ENCODE measurements at places on chromosomes 11 and 22. TPM values are rescaled to one million over a fixed set of nuclear protein-coding genes. Genes with fewer than 3 reads are reported as not detected.

DNAJB7 gene
- not detected for total RNA-seq

LIF gene
- 5.5 TPM for total RNA-seq

HEPN1 gene
- not detected for total RNA-seq

OR51B4 gene
- total RNA-seq: not detected

MRGPRE gene
- total RNA-seq: not detected

GNAZ gene
- 68.9 TPM for total RNA-seq

USP2 gene
- 0.21 TPM for total RNA-seq

RTCB gene
- total RNA-seq: 196 TPM

SDHD gene
- 52.2 TPM for total RNA-seq

PLA2G3 gene
- not detected for total RNA-seq

ANKK1 gene
- total RNA-seq: not detected

TESMIN gene
- total RNA-seq: 6.7 TPM

HDAC10 gene
- 30.4 TPM for total RNA-seq

KMT2A gene
- 12.8 TPM for total RNA-seq

HOATZ gene
- total RNA-seq: not detected

IFITM10 gene
- total RNA-seq: not detected

SCN2B gene
- not detected for total RNA-seq

- no peak for DNase-seq
These were observed 9.8 kb downstream of the LRRC55 start for GRCh38 chr11:57191311-57192219.

GRCh38 chr11:124934862-124935547, 842 bp downstream of the HEPACAM start:
- DNase-seq: no peak

- no peak for DNase-seq
These were observed 98.2 kb downstream of the AMOTL1 start for GRCh38 chr11:94866231-94866822.

- no peak for DNase-seq
These were observed 140.0 kb upstream of the POU2AF2 start for GRCh38 chr11:111105566-111105965.

GRCh38 chr11:46200537-46201281, 76.8 kb upstream of the CREB3L1 start:
- no peak for DNase-seq

GRCh38 chr22:29345932-29346331, 30.4 kb upstream of the RASL10A start:
- DNase-seq: no peak

GRCh38 chr22:23382428-23383218, 197.5 kb downstream of the IGLL1 start:
- DNase-seq: no peak

- no peak for DNase-seq
These were observed 203.7 kb upstream of the MTMR2 start for GRCh38 chr11:96127596-96127959.

GRCh38 chr11:106471276-106471675, 393.8 kb downstream of the AASDHPPT start:
- no peak for DNase-seq

DNA sequence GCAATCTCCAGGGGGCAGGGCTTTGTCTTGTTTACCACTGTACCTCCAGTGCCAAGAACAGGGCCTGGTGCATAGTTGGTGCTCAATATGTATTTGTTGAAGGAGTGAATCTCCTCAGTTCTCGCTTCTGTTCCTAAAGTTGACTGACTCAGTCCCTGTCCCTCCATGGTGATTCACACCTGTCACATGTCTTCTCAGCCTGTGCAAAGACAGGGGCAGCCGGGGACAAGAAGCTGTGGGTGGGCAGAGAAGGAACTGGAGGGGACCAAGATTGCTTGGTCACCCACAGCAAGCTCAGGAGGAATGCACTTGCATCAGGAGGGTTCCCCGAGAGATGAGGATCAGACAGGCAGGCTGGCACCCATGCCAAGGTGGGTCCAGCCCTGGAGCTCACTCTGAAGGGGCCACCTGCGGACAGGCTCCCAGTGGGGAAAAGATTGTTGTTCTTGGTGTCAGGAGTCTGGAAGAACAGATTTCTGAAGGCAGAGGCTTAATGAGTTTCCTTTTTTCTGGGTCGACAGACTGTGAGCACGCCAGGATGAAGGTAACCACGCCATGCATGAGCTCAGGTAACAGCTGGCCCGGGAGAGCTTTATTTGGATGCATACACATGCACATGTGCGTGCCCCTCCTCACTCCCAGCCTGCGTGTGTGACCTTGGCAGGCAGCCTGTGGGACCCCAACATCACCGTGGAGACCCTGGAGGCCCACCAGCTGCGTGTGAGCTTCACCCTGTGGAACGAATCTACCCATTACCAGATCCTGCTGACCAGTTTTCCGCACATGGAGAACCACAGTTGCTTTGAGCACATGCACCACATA, 16.9 kb downstream of the IL17RA start:
- no peak for DNase-seq

DNA sequence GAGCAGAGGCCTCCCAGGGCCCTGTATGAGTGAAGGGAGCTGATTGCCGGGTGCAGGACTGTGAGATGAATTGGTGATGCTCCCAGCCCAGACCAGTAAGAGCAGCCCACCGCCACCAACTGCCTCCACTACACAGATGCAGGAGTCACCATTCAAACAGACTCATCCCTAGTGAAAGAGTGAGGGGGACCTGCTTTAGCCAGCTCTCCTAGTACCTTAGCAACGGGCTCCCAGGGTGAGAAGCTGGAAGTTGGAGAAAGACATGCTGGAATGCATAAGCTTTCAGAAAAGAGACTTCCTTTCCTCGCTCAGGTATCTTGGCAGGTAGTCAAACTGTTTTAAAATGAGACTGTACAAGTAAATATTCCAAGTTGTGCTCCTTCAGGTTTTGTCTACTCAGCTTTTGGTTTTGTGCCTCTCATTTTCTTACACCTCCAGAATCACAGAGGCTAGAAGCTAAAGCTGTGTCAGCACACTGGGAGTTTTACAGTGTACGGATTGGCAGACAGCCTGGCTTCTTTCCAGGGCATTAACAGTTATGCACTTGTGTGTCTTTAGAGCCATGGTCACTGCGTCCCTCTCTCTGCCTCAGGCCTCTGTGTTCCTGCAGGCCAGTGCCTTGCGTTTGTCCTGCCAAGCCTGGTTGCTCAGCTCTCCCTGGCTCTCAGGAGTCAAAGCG, 146.2 kb downstream of the ATXN10 start:
- no peak for DNase-seq

DNA sequence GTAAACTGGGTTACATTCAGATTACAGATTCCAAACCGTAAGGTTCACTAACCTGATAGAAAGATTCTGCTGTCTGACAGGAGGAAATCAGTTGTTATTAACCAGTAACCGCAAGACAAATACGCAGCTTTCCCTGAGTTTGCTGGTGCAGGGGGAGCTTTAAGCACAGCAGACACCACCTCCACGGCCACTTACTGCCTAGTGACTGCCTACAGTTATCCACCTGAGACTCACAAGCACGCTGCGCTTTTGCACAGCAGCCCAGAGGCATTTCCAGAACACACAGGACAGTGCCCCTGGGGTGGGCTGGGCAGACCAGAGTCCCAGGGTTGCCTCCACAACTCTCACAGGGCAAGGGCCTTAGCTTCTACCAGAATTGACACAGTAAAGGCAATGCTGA, 90.9 kb downstream of the CTTN start:
- DNase-seq: no peak

GRCh38 chr22:39995393-39996252, 869 bp downstream of the FAM83F start:
- DNase-seq: no peak

GRCh38 chr11:34313099-34313517, 44.7 kb downstream of the ABTB2 start:
- no peak for DNase-seq

- no peak for DNase-seq
These were observed 25.7 kb upstream of the ALDH3B2 start for GRCh38 chr11:67700141-67700540.

GRCh38 chr22:45845076-45845487, 131.9 kb downstream of the WNT7B start:
- DNase-seq: peak; percentile 44

GRCh38 chr11:58580311-58580710, 1.4 kb downstream of the ZFP91 start:
- DNase-seq: no peak

DNA sequence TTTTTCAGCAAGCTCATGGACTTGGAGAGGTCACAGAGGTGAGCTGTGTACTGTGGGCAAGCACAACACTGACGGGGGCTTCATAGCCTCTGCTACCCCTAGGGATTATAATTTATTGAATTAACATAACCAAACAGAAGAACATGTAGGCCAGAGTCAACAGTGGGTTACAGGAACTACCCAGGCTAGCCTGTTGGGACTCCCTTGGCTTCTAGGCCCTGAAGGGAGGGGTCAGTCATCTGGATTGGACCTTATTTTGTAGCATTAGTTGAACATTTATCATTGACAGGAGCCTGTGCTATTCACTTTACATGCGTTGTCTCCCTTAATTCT, 56.9 kb downstream of the KREMEN1 start:
- peak; percentile 7 for DNase-seq

GRCh38 chr22:39928536-39929520, 27.9 kb downstream of the GRAP2 start:
- DNase-seq: no peak

GRCh38 chr11:86575208-86575855, 97.1 kb downstream of the ME3 start:
- peak; percentile 20 for DNase-seq

DNA sequence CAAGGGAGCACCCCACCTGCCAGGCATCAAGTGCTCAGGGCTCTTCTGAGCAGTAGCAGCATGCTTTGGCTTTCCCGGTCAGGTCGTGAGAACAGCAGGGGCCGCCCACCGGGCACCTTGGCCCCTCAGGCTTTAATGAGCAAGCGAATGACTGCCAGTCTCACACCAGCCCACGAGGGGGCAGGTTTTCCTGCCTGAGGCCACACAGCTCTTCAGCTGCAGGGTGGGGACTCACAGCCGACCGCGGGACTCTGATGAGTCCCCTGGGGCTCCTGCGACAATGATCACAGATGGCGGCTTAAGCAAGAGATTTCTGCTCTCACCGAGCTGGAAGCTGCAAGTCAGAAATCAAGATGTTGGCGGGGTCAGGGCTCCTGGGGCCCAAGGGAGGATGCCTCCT, 14.3 kb upstream of the FGF19 start:
- DNase-seq: peak; percentile 81

DNA sequence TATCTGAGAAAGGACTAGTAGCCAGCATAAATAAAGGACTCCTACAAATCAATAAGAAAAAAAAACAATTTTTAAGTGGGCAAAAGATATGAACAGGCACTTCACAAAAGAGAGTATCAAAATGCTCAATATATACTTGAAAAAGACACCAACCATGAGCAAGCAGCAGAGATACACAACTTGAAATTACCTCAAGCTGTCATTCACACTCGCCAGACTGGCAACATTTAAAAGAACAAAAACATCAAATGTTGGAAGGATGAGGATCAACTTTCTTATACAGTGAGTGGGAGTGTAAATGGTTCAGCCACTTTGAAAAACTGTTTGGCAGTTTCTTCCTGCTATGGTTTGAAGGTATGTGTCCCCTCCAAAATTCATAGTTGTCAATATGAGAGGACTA, 23.9 kb upstream of the ELFN2 start:
- DNase-seq: no peak

DNA sequence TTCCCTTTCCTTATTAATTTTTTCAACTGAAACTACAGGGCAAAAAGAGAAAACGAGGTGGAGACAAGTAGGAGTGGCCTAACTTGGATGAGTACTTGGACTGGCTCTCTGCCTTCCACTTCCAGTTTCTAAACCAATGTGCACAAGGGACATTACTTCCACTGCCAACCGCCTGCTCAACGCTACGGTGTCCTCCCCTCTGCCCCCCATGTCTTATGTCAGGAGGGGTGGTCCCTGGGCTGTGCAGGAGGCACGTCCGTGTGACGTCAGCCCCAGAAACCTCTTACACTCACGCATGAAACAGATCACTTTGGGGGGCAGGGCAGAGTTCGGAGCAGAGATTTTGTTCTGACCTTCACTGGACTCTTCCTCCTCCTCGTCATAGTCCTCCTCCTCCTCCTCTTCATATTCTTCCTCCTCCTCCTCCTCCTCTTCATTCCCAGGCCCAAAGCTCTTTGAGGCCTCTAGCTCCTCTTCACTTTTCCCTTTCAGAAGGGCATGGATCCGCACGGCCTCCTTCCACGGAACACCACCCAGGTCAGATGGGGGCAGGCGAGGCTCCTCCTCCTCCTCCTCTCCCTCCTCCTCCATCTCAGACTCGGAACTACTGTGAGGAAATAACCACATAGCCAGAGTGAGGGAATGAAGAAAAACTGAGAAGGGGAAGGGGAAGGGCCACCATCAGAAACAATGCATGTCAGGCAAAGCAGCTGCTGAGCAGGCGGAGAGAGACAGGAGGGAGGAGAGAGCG, 57.4 kb upstream of the BID start:
- no peak for DNase-seq

- DNase-seq: no peak
These were observed 79.6 kb downstream of the PHF21B start for GRCh38 chr22:44930016-44930710.

GRCh38 chr11:57283231-57283990, 41.3 kb downstream of the TNKS1BP1 start:
- DNase-seq: no peak

All from SJSA1 (cell line).